Muscle of leg (tissue), 16 donors: ENCODE measurements at places on chromosomes 16 and 17.

- no peak for DNase-seq
Observed at GRCh38 chr17:14011036-14011692, 58.1 kb upstream of the COX10 start.

- peak; percentile 93 for DNase-seq
Observed at GRCh38 chr16:70788668-70789594, 12.0 kb downstream of the VAC14 start.

DNA sequence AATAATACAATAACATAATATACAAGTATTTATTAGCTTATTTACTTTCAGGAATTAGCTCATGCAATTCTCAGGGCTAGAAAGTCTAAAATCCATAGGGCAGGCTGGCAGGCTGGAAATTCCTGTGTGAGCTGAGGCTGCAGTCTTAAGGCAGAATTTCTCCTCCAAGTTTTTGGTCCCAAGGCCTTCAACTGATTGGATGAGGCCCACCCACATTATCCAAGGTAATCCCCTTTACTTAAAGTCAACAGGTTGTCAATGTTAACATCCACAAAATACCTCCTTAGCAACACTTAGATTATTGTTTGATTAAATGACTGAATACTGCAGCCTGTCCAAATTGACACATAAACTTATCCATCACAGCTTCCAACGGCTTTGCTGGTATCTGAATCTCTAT is 32.9 kb upstream of the SOX9 start:
- DNase-seq: no peak

GRCh38 chr17:41667280-41668041 is 21.2 kb upstream of the EIF1 start:
- DNase-seq: no peak

GRCh38 chr16:69761983-69762813 is at the start of gene WWP2:
Gene WWP2, plus strand, starts transcription at chr16:69762332. Its CDS starts 24,679 bp downstream, at chr16:69787011.
- peak; percentile 81 for DNase-seq

DNA sequence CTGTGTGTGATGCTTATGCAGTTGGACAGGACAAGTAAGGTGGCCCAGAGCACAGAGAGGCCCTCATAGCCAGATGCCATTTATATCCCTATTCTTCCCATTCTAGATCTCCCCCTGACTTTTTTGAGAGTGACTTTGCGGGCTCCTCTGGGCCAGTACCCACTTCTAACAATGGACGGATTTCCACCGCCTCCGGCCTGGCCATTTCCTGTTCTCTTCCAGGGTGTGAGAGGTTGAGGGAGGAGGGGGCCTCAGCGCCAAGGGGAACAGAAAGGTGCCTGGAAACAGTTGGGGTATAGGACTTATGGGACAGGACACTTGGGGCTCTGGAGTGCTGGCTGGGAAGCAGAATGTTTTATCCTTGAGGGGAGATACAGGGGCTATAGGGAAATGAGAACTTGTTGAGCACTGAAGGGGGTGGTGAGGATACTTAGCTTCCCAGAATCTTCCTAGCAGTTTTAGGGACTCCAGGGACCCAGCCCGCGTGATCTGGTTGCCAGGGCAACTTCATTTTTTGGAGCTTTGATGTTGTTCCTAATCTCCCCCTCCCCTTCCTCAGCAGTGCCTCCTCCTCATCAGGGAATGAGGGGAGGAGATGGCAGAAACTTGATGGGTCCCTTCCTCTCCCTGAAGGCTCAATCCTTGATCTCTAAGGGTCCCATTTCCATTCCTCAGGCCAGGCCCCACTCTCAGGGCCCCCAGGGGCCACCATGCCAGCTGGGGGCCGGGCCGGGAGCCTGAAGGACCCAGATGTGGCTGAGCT is 3.6 kb downstream of the TAOK2 start:
- DNase-seq: no peak

- DNase-seq: no peak
Observed at GRCh38 chr16:88758944-88759244, 26.1 kb downstream of the PIEZO1 start.

- DNase-seq: no peak
Observed at GRCh38 chr17:48734333-48735061, 5.9 kb upstream of the HOXB13 start.

- DNase-seq: peak; percentile 78
Observed at GRCh38 chr17:79792984-79793923, 3.6 kb downstream of the CBX8 start.

DNA sequence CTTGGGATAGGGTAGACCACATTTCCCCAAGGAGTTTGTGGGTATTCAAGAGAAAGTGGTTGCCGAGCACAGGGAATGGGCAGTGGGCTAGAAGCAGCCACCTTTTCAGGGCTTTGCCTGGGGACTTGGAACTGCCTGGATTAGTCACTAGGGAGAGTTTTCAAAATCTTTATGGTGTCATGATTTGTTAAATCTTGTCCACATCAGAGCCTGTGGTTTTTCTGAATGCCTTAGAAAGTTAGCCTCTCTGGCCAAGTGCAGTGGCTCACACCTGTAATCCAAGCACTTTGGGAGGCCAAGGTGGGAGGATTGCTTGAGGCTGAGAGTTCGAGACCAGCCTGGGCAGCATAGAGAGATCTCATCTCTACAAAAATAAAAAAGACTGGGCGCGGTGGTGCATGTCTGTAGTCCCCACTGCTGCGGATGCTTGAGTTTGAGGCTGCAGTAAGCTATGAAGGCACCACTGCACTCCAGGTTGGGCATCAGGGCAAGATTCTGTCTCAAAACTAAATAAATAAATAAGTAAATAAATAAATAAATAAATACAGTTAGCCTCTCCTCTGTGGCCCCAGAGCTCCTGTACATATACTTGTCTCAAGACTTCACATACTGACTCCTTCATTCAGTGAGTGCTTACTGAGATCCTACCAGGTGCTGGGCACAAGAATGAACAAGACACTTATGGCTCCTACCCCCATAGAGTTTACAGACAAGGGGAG is 76.3 kb upstream of the HNF1B start:
- DNase-seq: no peak

GRCh38 chr16:49181791-49182518 is 99.7 kb downstream of the CBLN1 start:
- DNase-seq: peak; percentile 4

DNA sequence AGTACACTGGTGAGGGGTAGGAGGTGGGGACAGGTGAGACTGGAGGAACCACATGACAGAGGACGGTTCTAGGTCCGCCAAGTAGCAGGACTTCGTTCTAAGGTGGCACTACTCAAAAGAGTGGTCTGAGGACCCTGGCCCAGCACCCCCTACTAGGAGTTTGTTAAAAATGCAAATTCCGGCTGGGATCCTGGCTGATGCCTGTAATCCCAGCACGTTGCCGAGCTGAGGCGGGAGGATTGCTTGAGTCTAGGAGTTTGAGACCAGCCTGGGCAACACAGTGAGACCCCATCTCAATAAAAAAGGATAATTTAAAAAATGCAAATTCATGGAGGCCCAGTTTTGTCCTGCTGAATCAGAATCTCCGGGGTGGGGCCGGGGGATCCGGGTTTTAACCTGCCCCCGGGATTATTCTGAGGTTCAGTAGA is 59.1 kb downstream of the WSB1 start:
- DNase-seq: no peak

- DNase-seq: no peak
Observed at GRCh38 chr17:10984220-10984619, 146.3 kb upstream of the PIRT start.

- DNase-seq: no peak
Observed at GRCh38 chr17:18139949-18140348, 31.4 kb downstream of the MYO15A start.

GRCh38 chr16:28183484-28183883 is 28.3 kb downstream of the XPO6 start:
- DNase-seq: no peak

DNA sequence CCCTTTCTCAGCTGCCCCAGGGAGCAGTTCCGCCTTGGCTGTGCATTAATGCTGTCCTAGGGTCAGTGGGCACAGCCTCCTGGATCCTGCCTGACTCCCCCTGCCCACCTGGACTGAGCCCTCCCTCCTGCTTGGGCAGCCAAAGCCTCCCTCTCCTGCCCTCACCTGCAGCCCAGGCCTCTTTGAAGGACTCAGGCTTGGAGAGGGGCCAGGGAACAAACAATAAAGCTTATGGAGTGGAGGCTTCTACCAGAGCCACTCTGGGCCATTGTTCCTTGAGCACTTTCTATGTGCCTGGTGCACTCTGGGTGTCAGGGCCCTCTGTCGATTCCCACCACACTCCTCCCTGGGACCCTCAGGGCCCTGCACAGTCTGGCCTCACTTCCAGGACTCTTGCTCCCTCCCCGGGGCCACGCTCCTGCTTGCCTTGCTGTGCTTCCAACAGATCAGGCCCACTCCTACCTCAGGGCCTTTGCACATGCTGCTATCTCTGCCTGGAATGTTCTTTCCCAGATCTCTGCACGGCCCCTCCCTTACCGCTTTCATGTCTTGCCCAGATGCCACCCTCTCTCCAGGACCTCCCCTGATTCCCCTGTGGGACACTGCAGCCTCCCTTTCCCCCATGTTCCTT is 5.0 kb downstream of the KCNJ12 start:
- no peak for DNase-seq

DNA sequence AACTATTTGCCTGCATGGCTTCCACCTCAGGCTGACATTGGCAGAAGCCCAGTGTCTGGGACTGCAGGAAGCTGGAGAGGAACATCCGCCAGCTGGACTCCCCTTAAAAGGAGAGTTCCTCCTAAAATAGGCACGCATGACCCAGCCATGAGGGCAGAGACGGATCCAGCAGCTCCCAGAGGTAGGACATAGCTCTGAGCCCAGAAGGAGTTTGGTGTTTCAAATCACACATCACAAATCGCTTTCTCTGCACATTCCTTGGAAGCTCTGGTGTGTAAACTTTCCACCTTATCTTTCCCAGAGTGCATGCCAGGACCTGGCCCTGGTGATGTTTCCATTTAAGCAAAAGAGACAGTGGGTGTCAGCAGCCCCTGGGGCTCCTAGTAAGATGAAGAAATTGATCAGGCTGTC is 231.1 kb upstream of the CDH5 start:
- DNase-seq: peak; percentile 56

GRCh38 chr17:79176792-79177601 is 102.4 kb downstream of the ENGASE start:
- DNase-seq: no peak
